ENCODE measurements at places on chromosomes 13 and 19.
A peak's percentile ranks its signal among the peaks of the same experiment; 100 is the strongest.

DNA sequence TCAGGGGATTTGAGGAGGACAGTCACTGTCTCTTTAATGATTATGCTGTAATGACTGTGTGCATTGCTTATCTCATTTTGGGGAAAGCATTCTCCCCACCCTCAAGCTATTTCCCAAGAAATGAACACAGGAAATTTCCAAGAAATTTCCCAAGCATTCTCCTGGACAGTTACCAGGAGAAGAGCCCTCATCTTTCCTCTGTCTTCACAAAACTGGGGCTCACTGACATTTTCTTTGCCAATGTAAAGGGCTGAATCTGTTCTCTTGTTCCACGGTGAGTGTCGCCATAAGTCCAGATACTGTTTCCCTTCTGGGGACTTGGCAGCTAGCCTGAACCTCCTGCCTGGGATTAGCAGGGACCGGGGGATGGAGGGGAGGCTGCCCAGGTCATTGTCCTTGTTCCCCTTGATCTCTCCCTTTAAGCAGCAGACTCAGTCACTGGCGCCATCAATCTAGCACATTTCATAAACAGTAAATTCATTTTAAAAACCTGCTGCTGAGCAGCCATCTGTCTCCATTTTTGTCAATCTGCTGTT is 172.8 kb downstream of the DNAJC15 start:
- no peak for DNase-seq

GRCh38 chr19:4586691-4587090 is 27.2 kb upstream of the SEMA6B start:
- DNase-seq, result no peak

GRCh38 chr19:33697766-33698165 is 76.0 kb downstream of the CHST8 start:
- DNase-seq, result no peak

DNA sequence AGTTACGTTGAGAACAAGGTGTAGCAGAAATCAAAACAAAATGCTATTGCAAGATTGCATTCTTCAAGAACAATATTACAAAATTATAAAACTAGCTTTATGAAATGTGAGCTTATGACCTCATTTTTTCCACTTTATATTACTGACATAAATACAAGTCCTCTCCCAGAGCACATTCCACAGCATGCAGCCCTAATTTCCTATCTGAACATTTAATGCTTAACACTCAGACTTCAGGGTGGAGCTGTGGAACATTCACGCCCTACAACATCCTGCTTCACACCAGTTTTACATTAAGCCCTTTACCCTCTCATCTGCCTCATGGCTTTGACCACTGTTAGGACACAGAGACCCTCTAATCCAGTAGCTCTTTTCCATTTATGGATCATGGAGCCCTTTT is 65.5 kb downstream of the EPSTI1 start:
- no peak for DNase-seq

GRCh38 chr19:8396563-8397203 is 6.5 kb downstream of the RAB11B start:
- DNase-seq, result peak; percentile 83

DNA sequence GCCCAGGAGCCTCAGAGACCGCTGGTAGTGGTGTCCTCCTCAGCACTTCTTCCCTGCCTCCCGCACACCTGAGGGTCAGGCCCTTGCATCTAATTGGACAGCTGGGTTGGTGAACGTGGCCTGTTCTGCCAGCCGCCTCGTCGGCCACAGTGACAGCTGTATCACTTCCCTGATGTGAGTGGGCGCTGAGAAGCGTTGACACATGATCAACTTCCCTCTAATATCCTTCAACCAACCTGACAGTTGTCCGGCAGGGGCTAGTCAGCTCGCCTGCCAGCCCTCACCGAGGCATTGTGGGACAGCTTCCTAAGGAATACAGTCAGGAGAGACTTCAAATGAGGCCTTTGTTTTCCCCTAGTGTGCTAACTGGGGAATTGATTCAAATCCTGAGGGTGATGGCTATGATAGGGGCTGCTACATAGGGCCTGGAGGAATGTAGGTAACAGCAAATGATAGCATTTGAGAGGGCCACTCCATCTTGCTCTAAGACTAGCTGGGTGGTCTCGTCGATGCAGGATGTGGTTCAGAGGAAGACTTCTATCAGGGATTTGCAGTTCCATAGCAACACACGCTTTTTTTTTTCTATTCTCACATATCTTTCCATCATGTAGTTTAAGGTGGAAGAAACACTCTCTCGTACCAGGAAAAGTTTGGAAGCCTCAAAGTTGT is 230.8 kb downstream of the TSHZ3 start:
- DNase-seq, result no peak

- DNase-seq, result no peak
These were observed 257.2 kb downstream of the DIAPH3 start for GRCh38 chr13:59906413-59907049.

DNA sequence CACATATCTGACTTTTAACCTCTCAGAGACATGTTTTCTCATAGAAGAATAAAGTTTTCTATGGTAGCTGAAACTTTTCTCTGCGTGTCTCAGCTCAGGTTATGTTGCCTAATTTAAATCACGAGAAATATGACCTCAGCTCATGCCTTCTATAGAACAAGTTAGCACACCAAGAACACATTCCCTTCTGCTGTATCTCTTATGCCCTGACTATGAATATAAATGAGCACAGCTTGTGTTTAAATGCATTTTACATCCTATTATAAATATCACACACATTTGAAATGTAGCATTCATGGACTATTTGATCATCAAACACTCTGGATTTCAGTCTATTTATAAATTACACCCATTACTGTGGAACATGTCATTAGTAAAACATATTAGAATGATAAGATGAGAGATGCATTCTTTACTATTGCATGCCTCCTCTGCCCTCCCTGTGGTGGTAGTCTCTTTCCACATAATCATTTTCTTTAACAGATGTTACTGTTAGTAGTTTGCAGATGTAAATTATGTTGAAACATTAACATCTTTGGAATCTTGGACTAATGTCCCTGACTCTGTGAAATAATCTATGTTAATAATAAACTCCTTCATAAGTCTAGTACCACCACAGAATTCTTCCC is 2044.9 kb upstream of the PCDH20 start:
- no peak for DNase-seq

GRCh38 chr13:41648314-41648935 is 191.1 kb downstream of the RGCC start:
- no peak for DNase-seq

- no peak for DNase-seq
These were observed 916.7 kb downstream of the PCDH9 start for GRCh38 chr13:66313413-66313812.

DNA sequence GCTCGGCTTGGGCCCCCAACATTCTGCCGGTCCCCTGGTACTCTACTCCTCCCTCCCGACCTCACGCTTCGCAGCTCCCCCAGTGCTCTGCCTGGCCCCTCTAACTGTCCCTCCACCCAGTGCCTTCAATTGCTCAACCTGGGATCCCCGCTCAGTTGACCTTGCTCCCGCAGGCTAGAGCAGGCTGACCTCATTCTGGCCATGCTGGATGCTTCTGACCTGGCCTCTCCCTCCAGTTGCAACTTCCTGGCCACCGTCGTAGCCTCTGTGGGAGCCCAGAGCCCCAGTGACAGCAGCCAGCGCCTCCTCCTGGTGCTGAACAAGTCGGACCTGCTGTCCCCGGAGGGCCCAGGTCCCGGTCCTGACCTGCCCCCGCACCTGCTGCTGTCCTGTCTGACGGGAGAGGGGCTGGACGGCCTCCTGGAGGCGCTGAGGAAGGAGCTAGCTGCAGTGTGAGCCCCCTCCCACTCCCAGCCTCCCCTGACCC is 3.6 kb downstream of the GTPBP3 start:
- no peak for DNase-seq

DNA sequence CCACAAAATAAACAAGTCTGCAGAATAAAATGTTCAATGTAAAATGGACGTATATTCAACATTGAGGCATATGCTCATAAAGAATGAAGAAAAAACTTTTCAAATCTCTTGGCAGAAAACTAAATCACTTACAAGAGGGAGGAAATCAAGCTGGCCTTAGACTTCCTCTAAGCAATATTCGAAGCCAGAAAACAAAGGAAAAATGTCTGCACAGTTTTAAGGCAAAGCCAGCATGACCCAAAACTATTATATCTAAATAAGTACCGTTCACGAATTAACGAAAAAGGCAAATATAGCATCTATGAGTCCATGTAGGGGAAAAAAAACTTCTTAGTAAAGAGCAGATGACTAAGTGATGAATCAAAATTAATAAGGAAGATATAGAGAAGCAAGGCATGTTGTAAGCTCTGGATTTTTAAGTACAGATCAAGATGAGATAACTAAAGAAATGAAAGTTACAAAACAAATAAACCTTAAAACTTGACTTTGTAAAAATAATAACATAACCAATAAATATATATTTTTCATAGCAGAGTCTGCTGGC is 101.3 kb downstream of the KCNRG start:
- DNase-seq, result no peak

GRCh38 chr19:50720921-50721381 is 1.3 kb upstream of the SHANK1 start:
- DNase-seq, result no peak

DNA sequence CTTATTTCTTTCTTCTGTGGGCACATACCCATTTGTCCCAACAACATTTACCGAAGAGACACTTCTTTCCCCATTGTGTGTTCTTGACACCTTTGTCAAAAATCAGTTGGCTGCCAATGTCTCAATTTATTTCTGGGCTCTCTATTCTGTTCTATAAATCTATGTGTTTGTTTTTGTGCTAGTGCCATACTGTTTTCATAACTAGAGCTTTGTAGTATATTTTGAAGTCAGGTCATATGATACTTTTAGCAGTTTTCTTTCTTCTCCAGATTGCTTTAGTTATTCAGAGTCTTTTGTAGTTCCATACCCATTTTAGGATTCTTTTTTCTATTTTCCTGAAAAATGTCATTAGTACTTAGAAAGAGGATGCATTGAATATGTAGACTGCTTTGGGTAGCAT is 1276.3 kb downstream of the SLITRK1 start:
- no peak for DNase-seq

- peak; percentile 56 for DNase-seq
These were observed 18.7 kb downstream of the GPR180 start for GRCh38 chr13:94620286-94620896.

DNA sequence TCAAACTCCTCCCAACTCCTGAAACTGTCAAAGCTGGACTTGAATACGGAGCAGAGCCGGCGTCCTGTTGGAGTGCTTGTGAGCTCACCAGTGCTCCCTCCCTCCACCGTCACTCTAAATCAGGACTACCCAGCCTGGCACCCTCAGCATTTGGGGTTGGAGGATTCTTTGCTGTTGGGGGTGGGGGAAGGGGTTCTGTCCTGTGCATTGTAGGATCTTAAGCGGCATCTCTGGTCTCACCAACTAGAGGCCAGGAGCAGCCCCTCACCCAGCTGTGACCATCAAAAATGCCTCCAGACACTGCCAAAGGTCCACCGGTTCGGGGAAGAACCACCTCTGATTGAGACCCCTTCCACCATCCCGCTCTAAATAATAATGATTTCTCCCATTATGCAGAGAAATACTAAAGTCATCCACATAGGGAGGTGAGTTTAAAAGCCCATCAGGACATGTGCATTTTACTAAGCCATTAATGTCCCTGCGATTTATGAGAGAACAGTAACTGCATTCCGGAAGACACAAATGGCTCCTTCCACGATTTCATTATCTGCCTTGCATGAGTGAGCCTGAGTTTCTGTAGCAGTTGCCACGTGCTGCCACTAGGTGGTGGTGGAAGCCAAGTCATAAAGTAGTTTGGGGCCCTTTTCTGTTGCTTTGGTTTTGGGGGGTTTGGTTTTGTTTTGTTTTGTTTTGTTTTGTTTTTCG is 16.1 kb upstream of the USP29 start:
- peak; percentile 63 for DNase-seq

GRCh38 chr19:43309466-43309865 is 40.1 kb upstream of the PSG9 start:
- DNase-seq, result no peak
